ENCODE measurements at places on chromosomes 11 and 22.

DNA sequence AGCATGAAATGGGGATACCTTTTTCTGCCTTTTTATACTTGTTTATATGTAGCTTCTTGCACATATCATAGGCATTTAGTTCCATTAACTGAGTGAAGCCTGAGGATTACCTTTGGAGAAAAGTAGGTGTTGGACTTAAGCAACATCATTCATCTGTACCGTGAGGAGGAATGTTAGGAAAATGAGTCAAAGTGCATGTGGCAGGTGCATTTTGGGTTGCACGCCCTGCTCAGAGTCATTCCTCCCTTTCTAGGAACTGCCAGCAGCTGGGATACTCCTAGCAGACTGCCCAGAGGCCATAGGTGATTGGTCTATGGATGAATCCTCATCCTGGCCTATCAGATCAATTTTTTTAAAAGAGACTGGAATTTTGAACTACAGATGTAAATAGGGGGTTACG, 33.3 kb upstream of the BIRC3 start:
- DNase-seq, result no peak

DNA sequence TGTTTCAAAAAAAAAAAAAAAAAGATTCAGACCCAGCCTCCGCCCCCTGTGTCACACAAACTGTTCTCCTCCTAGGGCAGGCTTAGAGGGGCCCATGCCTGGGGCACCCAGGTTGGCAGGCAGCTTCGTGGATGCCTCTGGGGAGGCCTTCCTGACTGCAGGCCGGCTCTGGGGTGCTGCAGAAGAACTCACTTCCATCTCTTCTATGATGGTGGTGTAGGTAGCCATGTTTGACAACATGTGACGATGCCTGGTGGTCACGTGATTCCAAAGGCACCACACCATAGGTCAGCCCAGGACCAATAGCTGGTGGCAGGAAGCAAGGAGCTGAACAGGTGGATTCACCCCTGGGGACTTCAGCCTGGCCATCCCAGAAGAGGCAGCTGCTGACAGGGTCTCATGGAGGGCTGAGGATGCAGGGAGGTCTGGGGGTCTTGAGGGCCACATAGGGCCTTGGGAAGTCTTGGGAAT, 24.1 kb upstream of the CELSR1 start:
- DNase-seq, result no peak

- no peak for DNase-seq
These were observed 10.8 kb downstream of the RPS13 start for GRCh38 chr11:17066691-17067090.

DNA sequence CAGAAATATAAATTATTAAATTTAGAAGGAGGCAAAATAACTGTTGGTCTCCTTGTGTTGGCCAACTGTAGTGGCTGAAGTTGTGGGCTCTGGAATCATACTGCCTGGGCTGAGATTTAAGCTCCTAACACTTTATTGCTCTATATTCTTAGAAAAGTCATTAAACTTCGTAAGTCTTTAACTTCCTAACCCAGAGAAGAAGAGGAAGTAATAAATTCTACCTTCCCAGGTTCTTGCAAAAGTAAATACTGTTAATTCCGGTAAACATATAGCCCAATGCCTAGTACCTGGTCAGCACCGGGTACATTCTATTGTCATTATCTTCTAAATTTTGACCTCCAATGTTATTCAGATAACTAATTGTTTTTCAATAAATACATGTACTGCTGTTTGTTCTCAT, 4.5 kb downstream of the OR51T1 start:
- DNase-seq, result no peak

- DNase-seq, result no peak
These were observed 74.2 kb upstream of the MS4A8 start for GRCh38 chr11:60625262-60625661.

GRCh38 chr11:59761993-59762392, 6.8 kb downstream of the STX3 start:
- no peak for DNase-seq

DNA sequence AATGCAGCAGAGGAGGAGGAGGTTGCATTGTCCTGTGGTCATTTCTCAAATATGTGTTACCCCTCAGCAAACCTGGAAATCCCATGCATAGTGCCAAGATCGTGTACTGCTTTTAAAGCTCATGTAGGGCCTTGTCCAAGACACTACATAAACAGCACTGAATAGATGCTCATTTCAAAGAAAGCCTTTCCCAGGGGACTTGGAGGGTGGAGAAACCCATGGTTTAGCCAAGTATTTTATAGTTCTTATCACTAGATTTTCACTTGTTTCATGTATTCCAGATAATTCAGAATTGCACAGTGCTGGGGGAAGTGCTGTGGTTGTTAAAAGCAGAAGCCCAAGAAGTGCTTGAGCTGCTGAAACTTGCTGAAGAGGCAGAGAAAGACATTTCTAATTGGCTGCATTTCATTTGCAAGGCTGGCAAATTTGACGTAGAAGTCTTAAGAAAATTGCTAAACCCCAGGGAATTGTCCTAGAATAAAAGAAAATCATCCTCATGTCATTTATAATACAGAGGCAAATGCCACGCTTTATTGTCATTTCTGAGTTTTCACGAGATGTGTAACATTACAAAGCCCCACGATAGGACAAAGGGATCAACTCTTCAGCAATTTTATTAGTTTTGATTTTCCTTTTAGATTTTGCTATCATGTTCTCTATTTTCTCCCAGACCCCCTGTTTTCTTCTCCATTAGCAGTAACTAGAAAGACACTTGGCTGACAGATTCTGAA, 20.1 kb downstream of the CSRP3 start:
- DNase-seq, result no peak

DNA sequence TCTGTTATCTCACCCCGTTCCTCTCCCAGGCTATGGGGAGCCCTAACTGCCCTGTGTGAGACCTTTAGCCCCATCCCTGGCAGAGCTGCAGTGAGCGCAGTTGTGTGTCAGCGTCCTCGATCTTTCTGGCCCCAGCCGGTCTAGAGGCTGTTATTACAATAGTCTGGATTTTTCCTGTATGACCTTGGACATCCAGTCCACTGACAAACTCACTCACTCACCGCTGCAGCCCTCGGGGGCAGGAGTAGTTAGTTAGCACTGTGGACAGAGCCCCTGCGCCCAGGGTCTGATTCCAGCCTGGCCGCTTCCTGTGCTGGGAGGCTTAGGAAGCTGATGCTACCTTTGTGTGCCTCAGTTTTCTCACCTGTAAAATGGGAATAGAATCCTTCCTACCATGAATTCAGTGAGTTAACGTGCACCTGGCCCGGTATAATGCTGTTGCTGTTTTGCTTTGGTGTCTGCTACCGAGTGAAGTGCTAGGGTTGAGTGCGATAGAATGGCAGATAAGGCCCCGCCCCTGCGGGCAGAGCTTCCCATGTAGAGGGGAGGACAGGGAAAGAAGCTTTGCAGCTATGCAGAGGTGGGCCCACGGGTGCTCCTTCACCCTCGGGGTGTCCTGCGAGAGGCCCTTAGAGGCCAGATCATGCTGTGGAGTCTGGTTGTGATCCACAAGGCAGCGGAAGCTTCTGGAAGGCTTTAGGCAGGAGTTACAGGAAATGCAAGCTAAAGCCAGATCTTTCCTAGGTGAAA, 3.0 kb downstream of the LRP5 start:
- no peak for DNase-seq

DNA sequence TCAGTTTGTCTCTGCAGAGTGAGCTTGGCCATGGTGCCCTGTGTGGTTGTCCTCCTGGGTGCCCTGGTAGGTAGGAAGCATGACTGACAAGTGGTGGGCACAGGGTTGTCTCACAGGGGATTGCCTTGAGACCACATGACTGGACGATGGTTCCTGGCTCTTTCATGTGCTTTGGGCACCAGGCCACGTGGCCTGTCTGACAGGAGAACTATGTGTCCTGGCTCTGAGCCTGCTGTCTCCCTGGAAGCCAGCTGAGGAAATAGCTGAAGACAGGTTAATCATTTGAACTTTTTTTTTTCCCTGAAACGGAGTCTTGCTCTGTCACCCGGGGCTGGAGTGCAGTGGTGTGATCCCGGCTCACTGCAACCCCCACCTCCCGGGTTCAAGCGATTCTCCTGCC, 93.2 kb downstream of the LDLRAD3 start:
- no peak for DNase-seq

GRCh38 chr22:35726398-35726797, 8.7 kb downstream of the APOL5 start:
- DNase-seq, result no peak

GRCh38 chr11:130209954-130210854, 50.6 kb downstream of the ST14 start:
- no peak for DNase-seq

DNA sequence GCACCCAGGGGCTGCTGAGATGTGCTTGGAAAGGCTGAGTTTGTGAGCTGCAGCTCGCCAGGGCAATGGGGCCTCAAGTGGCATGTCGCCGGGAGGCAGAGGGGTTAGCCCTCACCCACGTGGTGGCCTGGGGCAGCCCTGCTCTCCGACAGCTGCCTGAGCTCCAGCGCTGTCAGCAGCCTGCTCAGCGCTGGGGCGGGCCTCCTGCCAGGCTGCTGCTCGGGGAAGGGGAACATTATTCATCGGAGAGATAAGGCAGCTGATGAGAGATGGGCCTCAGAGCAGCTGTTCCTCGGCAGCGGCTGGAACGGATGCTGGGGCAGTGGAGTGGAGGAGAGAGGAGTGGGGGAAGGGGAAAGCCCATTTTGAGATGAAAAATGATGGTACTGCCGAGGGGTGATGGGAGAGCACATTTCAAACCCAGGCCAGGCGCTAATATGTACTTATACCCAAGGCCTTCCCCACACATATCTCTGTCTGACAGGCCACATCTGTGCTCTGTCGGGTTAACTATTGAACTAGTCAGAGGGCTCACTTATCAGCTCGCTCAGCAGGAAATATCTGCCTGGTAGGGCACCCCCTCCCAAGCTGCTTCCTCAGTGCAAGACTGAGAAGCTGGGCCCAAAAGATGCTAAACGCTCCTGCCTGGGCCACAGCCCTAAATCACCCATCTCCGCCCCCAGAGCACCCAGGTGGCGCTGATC, 79.5 kb downstream of the TIMP3 start:
- peak; percentile 11 for DNase-seq

DNA sequence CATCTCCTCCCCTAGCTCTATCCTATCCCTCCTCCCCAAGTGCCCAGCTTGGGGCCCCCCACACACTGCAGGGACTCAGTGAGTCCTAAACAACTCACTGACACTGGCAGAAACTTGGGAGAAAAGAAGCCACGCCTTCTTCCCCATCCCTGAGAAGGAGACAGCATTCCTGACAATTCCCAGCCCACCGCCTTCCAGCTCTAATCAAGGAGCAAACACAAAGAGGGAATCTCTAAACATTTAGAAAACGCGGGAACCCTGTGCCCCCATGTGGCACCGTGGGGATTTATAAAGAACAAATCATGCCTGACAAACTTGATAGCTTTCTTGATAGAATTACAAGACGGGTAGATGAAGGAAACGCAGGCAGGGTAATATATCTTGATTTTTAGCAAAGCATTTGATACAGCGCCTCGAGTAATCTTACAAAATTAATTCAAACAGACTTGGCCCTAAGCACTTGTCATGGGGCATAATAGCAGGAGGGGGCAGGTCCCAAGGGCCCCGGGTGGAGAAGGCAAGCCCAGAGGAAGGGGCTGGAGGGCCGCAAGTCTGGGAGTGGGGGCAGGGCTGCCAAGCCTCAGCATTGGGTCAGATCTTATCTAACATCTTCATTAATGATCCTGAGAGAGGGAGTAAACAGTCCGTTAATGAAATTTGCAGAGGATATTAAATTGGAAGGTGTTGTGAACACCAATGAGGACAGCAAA, 4.5 kb downstream of the CHST1 start:
- no peak for DNase-seq

- no peak for DNase-seq
These were observed 42.2 kb downstream of the TRIOBP start for GRCh38 chr22:37739035-37739434.

GRCh38 chr11:2982214-2982613, 9.9 kb downstream of the NAP1L4 start:
- no peak for DNase-seq

GRCh38 chr11:73157101-73158010, 15.2 kb upstream of the FCHSD2 start:
- DNase-seq, result no peak

GRCh38 chr11:68724293-68724692, 27.0 kb downstream of the TESMIN start:
- DNase-seq, result no peak

- DNase-seq, result no peak
These were observed 42.6 kb downstream of the DDI1 start for GRCh38 chr11:104078995-104079394.

DNA sequence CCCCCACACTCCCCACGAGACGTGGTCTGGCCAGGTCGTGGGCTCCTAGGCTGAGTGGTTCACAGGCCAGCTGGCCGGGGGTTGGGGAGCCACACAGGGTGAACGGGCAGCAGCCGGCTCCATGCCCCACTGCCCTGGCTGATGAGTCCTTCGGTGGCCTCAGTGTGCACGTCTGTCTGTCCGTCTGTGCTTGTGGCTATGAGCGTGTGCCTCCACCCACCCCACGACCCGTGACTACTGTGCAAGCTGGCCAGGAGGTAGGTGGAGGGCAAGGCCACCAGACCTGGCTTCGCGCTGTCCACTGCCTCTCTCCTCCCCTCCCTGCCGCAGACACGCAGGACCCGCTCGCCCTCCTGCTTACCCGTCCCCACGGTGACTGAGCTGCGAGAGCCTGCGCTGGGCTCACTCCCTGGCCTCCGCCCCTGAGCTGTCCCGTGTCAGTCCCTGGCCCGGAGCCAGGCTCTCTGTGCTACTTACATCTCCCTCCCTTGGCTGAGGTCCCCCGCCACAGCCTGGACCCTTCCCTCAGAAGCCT, 14.1 kb downstream of the CSDC2 start:
- no peak for DNase-seq

GRCh38 chr11:80182901-80183300, 742.1 kb upstream of the TENM4 start:
- no peak for DNase-seq

- DNase-seq, result no peak
These were observed 26.2 kb downstream of the SHISA8 start for GRCh38 chr22:41888627-41889200.

DNA sequence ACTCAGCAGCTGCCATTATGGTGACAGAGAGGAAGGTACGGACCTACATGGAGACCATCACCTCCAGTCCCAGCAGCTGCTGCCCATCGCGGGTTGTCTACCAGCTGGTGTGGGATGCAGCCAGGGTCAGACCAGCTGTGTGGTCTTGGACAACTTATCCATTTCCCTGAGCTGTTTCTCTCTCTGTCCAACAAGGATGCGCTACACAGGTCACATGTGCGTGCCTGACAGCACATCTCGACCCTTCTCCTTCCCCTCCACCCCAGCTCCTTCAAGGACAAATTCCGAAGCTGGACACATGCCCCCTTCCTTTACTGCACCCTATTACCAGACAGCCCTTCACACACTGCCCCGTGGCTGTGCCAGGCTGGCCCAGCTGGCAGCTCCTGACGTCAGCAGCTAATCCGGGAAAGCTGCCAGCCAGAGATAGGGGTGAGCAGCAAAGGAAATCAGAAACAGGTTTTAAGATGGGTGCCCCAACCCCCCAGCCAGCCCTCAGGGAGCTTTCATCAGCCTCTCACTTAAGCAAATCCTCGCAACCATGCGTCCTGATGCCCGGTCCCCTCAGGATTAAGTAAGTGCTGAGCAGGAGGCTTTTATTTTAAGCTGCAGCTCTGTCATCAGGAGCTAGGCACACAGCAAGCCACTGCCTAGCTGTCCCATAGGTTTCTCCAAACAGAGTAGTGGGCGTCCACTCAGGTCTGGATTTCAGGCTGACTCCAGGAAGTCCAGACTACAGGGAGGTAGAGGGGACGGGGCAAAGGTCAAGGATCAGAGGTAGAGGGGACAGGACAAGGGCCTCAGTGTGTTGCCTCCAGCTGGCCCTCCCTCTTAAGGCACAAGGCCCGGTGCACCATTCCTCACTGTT, 20.3 kb downstream of the TEF start:
- no peak for DNase-seq

- no peak for DNase-seq
These were observed 4.2 kb downstream of the RAB3IL1 start for GRCh38 chr11:61912991-61913698.
